ENCODE measurements at places on chromosomes 11 and 22.

GRCh38 chr22:23178512-23179254 lies 1.6 kb upstream of the BCR start:
- DNase-seq, result peak; percentile 68

DNA sequence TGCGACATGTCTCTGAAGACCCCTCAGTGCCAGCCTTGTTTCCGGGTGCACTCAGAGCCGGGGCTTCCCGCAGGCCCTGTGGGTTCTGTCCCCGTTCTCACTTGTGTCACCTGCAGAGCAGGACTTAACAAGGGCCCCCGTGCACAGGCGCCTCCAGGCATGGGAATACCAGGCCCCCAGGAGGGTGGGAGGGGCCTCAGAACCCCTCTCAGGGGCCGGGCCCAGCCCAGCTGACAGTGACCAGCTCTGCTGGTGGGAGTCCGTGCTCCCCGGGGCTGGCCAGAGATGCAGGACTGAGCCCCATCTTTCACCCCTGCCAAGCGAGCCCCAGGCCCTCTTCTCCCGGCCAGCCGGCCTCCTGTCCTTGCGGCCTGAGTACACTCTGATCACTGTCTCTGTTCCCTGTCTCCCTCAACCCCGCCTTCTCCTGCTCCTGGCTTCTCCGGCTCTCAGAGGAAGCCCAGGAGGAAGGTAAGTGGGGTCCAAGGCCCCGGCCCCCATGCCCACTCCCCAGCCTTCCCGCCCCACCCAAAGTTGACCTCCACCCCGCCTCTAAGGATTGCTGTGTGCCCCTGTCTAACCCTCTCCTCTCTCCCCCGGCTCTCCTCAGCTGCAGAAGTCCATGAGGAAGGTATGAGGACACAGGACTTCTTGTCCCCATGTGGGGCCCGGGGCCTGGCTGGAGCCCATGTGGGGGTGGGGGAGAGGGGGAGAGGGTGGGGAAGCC lies 5.3 kb downstream of the TNNT3 start:
- DNase-seq, result no peak

- DNase-seq, result no peak
Measured at GRCh38 chr11:121033635-121034034, 9.7 kb downstream of the TBCEL start.

- no peak for DNase-seq
Measured at GRCh38 chr11:110621826-110622225, 90.4 kb downstream of the ARHGAP20 start.

DNA sequence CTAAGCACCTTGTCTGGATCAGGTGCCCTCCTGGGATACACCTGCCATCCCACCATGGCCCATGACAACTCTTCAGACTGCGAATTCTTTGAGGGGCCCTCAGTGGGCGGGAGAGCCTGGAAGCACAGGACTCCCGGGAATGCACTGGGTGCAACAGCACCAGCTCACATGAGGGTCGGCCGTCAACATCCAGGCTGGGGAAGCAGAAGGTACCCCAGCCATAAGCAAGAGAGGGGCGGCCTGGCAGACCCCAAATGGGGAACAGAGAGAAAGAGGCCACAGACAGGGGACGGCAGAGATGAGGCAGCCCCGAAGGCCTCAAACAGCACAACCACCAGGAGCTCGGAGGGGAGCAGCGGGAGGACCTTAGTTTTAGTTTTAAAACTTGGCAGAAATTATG lies 94.4 kb downstream of the PHF21B start:
- DNase-seq, result no peak

DNA sequence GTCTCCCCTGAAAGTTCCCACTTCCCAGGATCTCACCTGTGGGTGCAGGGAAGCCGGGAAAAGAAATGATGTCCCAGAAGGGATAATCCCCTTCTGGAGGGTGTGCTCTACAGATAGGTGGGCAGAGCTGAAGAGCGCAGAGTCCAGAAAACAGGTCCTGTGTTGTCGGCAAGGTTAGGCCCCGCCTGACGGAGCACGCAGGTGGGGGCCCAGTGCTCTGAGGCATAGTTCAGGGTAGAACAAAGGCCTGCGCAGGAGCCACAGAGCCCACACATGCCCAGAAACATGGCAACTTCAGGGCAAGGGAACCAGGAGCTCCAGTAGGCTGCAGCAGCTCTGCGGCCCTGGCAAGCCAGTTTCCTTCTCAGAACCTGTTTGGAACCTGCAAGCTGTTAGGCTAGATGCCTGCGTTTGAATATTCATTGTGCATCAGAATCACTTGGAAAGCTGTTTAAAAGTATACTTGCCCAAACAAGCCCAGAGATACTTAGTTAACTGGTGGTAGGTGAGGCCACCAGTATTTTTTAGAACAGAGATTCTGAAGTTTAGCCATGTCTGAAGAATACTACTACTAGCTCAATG lies 386.6 kb downstream of the BUD13 start:
- no peak for DNase-seq

DNA sequence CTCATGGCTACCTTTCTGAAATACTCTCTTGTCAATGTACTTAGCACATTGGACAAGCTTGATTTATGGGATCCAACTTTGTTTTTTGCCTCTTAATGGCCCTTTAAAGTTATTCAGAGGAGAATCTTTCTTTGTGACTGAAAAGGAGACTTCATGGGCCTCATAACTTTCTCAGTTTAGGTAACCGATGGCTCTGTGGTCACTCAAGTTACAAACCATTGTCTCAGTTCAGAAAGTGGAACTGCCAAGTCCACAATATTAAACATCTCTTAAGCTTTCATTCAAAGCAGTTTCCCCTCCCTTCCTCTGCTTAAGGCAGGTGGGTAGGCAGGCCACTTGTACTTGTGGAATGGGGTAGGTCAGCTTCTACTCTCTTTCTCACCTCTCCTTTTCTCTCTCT lies 12.3 kb upstream of the ARL14EP start:
- no peak for DNase-seq

DNA sequence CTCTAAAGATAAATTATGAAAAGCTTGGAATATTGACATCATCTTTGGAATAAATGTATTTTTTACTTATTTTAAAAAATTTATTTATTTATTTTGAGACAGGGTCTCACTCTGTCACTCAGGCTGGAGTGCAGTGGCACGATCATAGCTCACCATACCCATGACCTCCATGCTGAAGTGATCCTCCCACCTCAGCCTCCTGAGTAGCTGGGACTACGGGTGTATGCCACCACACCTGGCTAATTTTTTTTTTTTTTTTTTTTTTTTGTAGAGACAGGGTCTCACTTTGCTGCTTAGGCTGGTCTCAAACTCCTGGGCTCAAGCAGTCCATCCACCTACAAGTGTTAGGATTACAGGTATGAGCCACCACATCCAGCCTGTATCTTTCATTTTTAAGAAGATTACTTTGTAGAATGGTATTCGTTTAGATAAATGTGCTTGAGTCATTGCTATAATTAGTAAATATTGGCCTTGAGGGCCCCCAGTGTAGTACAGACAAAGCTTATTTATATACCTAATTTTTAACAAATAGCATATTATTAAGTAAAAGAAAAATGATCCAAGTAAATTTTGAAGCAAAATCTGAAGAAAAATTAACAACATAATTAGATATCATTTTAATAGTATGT lies 8.5 kb downstream of the SWAP70 start:
- no peak for DNase-seq

DNA sequence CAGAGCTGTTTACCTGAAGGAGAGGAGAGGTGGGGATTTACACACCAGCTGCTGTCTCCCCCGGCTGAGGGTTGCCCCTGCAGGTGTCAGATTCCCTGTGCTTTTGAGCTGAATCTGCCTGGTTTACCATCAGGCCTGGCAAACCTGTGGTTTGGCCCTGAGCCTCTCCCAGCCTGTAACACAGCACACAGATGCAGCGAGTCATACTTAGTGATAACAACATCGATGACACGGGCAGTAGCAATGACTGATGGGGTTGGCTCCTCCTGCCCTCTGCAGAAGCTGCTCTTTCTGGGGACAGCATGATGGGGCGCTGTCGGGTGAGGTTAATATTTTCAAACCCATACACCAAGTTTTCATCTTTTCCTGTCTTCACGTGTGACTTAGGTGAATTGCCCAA lies 380.0 kb upstream of the B3GAT1 start:
- no peak for DNase-seq

DNA sequence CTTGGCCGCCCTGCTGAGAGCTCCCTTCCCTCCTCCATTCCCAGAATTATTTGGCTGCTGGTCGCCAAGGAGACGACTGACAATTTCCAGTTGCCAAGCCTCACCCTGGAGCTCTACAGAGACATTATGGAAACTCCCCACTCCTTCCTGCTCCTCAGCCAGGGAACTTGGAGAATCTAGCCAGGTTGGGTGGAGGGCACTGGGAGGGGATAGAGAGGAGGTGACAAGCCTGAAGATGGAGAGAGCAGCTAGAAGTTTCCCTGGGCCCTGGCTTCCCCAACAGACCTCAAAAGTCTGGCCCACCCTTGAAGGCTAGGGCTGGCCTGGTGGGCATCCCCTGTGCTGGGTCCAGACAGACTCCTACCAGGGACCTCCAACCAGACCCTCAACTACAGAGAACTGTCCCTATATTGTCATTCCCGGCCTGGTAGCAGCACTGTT lies 6.7 kb upstream of the VSIG10L2 start:
- DNase-seq, result no peak

DNA sequence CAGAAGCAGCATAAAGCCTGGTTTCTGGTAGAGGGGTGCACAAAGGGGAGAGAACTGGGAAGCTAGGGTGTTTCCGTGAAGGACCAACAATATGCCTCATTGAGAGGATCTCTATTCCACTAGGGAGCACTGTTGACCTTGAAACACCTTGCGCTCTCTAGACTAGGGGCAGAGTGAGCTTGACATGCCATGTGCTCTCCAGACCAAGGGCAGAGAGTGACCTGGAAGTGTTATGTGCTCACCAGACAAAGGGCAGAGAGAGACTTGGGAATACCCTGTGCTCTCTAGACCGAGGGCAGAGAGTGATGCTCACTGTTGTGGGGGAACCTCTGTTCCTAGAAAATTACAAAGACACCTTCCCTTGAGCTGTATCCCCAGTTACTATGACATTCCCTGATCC lies 15.2 kb upstream of the EI24 start:
- no peak for DNase-seq

DNA sequence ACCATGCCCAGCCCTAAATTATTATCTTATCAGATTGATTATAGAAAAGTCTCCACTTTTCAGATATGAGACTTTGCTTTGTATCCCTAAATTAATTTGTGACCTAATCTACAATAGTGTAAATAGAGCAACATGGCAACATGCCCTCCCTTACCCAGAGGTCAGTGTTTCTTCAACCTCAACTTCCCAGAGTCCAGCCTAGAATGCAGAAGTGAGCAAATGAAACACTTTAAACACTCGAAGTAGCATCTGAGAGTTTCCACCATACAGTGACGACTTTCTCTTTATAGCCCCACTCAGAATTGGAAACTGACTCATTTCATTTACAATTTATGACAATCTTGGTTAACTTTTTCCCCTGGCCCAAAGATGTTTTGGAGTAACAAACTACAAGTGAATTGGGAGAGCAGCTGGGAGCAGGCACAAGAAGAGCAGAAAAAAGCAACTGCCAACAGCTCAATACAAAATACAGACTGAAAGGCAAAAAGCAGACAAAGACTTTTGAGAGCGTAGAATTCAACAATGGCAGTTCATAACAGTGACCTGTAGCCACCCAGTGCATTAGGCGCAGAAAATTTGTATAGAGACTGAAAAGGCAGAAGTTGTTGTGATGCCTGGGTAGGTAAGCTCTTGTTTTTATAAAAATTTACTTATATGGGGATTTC lies 10.1 kb upstream of the BLID start:
- no peak for DNase-seq

- no peak for DNase-seq
Measured at GRCh38 chr11:34006876-34007275, 44.7 kb upstream of the CAPRIN1 start.

DNA sequence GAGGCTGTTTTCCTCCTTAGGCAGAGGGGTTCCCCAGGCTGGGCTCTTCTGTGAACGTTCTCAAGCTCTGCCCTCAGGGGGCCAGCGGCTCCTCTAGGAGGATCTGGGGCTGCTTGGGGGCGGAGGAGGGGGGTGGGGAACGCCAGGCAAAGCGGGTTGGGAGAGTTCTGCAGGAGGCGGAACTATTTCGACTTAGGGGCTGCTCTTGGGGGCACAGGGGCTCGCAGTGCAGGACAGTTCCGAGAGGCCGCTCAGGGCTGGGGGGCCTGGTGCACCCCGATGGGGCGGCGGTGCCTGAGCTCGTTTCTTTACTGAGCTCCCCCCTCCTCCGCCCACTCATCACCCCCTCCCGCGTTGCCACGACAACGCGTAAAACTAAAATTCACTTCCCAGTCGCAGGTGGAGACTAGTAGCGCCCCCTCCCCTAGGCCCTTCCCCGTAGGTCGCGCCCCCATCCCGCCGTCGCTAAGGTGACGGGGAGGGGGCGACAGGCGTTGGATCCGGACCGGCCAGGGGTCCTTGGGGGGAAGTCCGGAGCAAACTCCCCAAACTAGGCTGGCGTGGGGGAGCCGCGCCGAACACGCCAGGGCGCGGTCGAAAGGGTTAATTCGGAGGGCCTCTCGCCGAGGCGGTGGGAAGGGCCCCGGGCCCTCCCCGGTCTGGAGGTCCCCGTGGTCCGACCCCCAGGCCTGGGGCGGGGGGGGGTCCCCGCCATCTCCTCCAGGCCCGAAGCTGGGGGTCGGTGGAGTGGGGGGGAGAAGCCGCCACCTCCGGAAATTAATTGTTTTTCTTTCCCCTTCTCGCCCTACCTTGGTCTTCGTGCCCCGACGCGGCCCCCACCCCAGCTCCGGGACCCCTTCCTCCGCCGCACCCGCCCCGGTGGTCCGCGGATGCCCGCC lies 857 bp downstream of the SHANK3 start:
- DNase-seq, result no peak

GRCh38 chr22:39070186-39070585 lies 6.9 kb upstream of the APOBEC3G start:
- no peak for DNase-seq

GRCh38 chr11:18222814-18223421 lies 13.7 kb downstream of the SAA4 start:
- DNase-seq, result no peak

DNA sequence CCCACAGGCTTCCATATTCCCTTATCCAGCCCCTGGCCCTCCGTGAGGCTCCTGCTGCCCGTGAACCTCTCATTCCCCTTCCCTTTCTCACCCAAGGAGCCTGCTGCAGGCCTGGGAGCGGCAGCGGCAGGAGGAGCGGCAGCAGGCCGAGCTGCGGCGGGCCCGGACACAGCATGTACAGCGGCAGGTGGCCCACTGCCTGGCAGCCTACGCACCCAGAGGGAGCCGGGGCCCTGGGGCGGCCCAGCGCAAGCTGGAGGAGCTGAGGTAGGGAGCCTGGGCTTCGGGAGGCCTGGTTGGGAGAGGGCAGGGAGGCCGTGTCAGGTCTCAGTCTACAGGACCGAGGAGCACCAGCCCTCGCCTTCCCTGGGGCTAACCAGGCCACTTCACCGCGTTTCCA lies 8.1 kb upstream of the SART1 start:
- no peak for DNase-seq

DNA sequence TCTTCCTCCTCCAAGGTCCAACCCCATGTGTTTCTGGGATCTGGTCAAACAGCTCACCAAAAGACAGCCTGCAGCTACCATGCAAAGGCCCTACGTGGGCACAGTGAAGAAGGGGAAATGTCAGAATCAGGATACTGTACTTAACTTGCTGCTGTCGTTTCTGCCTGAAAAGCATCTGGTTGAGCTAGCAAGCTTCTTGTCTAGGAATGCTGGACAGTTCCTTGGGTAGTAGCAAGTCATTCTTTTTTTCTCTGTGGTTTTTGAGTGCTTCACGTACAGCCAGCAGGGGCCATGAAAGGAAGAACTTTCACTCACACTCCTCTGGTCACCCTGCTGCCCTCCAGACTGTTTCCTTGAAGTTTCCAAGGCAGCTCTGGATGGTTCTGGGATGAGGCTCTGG lies 24.7 kb downstream of the RCOR2 start:
- DNase-seq, result no peak

- DNase-seq, result no peak
Measured at GRCh38 chr11:34349882-34350281, 7.9 kb downstream of the ABTB2 start.

GRCh38 chr11:65806979-65807378 lies 20.1 kb downstream of the OVOL1 start:
- DNase-seq, result no peak

All from activated CD4-positive, alpha-beta T cell treated with anti-CD3 and anti-CD28 coated beads, Interleukin-2, amount 50 U/mL, for 48 hours (primary cell).